ENCODE measurements at places on chromosomes 1 and 21.

DNA sequence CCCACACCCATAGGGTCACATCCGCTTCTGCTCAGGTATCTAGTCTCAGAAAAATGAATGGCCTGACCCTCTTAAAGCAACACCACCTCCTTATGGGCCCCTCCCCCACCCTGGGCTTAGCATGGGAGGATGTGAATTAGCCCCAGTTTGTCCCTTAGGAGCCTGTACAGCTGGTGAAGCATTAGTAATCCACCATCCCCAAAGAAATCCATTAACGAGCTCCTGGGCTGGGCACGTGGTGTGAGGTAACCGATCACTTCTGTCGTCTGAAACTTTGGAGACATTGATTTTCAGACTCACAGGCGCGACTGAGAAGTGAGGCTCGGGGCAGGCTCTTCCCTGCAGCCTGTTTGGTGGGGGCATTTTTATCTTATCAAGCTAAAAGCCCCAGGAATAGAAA, 10.5 kb downstream of the RASSF5 start:
- H3K4me3 ChIP-seq, result no peak overlapping the region
- no peaks in the 10 kb centered on the region for H3K36me3 ChIP-seq
- no peaks in the 10 kb centered on the region for H3K27me3 ChIP-seq
- H3K4me1 ChIP-seq, result no peaks in the 10 kb centered on the region

DNA sequence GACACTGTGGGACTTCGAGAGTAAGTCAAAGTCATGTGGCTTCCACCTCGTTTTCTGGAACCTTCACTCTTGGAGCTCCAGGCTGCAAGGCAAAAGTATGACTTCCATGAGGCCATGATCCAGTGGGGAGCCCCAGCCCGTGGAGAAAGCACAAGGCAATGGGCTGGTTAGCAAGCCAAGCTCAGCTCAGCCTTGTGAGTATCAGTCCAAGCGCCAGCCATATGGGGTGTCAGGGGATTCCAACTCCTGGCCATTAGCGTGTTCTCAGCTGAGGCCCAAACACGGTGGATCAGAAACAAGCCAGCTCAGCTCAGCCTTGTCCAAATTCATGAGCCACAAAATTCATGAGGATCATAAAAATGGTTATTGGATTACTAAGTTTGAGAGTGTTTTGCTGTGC, 261.0 kb downstream of the RHOU start:
- H3K4me3 ChIP-seq, result no peak overlapping the region
- no peaks in the 10 kb centered on the region for H3K27me3 ChIP-seq
- no peaks in the 10 kb centered on the region for H3K36me3 ChIP-seq

- no peaks in the 10 kb centered on the region for H3K4me1 ChIP-seq
- no peak overlapping the region for H3K4me3 ChIP-seq
- H3K27ac ChIP-seq, result no peak overlapping the region
- peaks cover 7% of the 10 kb centered on the region for H3K27me3 ChIP-seq
These were observed 47.5 kb downstream of the OLFML3 start for GRCh38 chr1:114026797-114027196.

- peaks cover 2% of the 10 kb centered on the region for H3K36me3 ChIP-seq
- DNase-seq, result no peak
- H3K27ac ChIP-seq, result no peak overlapping the region
- peaks cover 35% of the 10 kb centered on the region for H3K27me3 ChIP-seq
These were observed 172.2 kb upstream of the UBE2U start for GRCh38 chr1:64031236-64031635.

- no peak overlapping the region for H3K4me3 ChIP-seq
- DNase-seq, result no peak
- peaks cover 2% of the 10 kb centered on the region for H3K36me3 ChIP-seq
- H3K27ac ChIP-seq, result no peak overlapping the region
- H3K27me3 ChIP-seq, result peaks cover 24% of the 10 kb centered on the region
These were observed 43.5 kb upstream of the ADARB1 start for GRCh38 chr21:45030682-45031570.

- H3K4me3 ChIP-seq, result no peak overlapping the region
- peak overlapping the region; percentile 99 for H3K27ac ChIP-seq
- peaks cover 2% of the 10 kb centered on the region for H3K36me3 ChIP-seq
- no peak for DNase-seq
- peaks cover 26% of the 10 kb centered on the region for H3K4me1 ChIP-seq
These were observed 7.7 kb downstream of the AIM2 start for GRCh38 chr1:159068886-159069285.

DNA sequence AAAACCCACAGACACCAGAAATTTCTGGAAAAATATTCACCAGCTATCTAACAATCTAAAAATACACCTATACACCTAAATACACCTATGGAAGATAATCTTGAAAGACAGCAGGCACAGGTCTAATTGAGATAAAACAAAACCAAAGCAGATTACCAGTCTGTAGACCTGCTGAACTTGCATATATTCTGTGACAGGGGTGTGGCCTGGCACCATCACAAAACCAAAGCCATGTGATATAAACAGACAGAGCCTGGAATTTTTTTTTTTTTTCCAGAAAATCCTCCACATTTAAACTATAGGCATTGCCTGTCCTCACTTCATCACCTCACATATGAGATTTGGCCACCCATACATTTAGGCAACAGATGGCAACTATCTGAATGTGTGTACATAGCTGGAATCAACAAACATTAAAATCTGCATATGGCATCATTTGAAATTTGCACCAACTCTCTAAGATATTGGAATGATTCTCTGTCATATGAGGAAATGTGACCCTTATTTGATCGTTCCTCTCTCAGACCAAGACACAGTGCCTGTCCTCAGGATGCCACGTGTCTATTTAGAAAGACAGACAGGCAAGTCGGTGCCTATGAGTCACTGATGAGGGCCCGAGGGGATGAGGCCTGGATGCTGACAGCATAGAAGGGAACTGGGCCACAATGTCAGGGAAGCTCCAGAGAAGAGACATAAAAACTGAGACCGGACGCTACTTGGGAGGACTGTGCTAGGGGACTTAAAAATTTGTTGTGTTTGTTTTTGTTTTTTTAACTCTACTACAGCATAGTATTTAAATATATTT, 32.6 kb downstream of the NMNAT2 start:
- H3K27me3 ChIP-seq, result peaks cover 21% of the 10 kb centered on the region
- no peaks in the 10 kb centered on the region for H3K4me1 ChIP-seq
- H3K36me3 ChIP-seq, result no peaks in the 10 kb centered on the region
- DNase-seq, result no peak

- peak overlapping the region; percentile 88 for H3K4me3 ChIP-seq
- peak overlapping the region; percentile 98 for H3K27ac ChIP-seq
- peaks cover 55% of the 10 kb centered on the region for H3K4me1 ChIP-seq
- no peak for DNase-seq
These were observed 44.6 kb downstream of the CD247 start for GRCh38 chr1:167473761-167474160.

GRCh38 chr1:172939475-172939874, 111.3 kb downstream of the TNFSF18 start:
- H3K4me3 ChIP-seq, result no peak overlapping the region
- no peaks in the 10 kb centered on the region for H3K36me3 ChIP-seq
- H3K27me3 ChIP-seq, result no peaks in the 10 kb centered on the region
- DNase-seq, result no peak
- H3K27ac ChIP-seq, result no peak overlapping the region

DNA sequence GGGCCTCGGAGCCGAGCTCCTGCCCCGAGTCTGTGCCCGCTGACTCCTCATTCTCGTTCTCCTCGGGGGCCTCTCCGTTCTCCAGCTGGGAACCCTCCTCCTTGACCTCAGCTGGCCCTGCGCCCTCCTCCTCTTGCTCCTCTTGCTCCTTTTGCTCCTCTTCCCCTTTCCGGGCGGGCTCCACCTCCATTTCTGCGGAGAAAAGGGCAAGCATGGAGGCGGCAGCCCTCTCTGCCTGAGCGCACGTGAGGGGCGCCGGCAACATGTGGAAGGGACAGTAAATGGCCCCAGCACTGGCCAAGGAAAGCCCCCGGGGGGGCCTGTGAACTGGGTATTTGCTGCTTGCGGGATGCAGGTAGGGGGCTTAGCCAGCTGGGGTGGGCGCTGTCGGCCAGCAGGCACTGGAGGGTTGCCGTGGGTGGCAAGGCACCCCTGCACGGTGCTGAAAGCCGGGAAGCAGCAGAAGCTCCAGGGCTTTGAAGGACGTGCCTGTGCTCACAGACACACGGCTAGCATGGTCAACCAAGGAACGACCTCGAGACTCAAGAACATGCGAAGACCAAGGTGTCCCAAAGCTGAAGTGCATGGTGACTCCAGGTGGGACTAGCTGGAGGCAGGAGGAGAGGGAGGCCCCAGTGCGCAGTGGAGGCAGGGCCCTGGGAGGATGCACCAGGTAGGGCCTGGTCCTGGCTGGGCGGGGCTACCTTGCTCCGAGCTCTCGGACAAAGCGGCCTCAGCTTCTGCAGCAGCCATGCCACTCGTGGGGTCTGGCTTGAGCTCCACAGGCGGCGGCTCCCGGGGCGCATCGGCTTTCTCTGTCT, 30.7 kb downstream of the ZBTB17 start:
- peaks cover 5% of the 10 kb centered on the region for H3K36me3 ChIP-seq
- no peak overlapping the region for H3K4me3 ChIP-seq
- peaks cover 32% of the 10 kb centered on the region for H3K4me1 ChIP-seq
- H3K27ac ChIP-seq, result no peak overlapping the region

DNA sequence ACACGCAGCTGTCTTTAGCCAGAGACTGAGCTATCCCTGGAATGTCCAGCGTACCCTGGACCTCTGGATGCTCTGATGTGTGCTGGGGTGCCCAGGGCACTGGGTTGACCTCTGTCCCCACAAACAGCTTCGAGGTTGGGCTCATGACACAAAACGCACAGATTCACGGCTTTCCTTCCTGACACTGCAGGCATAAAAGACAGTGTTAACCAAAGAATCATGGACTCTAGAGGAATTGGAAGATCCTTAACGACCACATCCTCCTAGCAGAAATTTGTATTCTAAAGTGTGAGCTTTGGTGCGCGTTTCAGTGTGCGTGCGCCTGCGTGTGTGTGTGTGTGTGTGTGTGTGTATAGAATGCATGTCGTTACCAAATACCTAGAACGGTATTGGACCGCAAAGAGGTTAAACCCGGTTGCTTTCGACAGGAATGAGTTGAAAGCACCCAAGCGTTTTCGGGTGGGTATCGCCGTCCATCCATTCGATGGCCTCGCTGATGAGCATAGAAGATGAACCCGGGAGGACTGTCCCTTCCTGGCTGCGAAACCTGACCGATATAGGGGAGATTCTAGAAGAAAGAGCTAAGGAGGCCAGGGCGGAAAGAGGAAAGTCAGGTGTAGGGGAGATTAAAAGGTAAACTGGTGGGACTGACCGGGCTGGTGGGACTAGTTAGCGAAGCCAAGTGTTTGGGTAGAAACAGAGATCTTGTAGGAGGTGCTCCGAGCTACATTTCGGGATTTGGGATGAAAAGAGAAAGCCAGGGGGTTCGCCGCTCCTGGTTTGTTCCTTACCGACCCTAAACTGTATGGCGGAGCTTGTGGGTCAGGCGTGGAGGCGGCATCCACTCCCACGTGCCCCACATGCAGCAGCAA, 6.8 kb upstream of the LHX9 start:
- H3K4me3 ChIP-seq, result peak overlapping the region; percentile 84
- H3K36me3 ChIP-seq, result peaks cover 2% of the 10 kb centered on the region
- H3K4me1 ChIP-seq, result peaks cover 43% of the 10 kb centered on the region
- no peak for DNase-seq
- H3K27ac ChIP-seq, result peak overlapping the region; percentile 57

- H3K4me3 ChIP-seq, result no peak overlapping the region
- no peaks in the 10 kb centered on the region for H3K36me3 ChIP-seq
- no peak for DNase-seq
- H3K4me1 ChIP-seq, result no peaks in the 10 kb centered on the region
- H3K27me3 ChIP-seq, result no peaks in the 10 kb centered on the region
- no peak overlapping the region for H3K27ac ChIP-seq
These were observed 1288.6 kb upstream of the TMPRSS15 start for GRCh38 chr21:19692231-19692630.

DNA sequence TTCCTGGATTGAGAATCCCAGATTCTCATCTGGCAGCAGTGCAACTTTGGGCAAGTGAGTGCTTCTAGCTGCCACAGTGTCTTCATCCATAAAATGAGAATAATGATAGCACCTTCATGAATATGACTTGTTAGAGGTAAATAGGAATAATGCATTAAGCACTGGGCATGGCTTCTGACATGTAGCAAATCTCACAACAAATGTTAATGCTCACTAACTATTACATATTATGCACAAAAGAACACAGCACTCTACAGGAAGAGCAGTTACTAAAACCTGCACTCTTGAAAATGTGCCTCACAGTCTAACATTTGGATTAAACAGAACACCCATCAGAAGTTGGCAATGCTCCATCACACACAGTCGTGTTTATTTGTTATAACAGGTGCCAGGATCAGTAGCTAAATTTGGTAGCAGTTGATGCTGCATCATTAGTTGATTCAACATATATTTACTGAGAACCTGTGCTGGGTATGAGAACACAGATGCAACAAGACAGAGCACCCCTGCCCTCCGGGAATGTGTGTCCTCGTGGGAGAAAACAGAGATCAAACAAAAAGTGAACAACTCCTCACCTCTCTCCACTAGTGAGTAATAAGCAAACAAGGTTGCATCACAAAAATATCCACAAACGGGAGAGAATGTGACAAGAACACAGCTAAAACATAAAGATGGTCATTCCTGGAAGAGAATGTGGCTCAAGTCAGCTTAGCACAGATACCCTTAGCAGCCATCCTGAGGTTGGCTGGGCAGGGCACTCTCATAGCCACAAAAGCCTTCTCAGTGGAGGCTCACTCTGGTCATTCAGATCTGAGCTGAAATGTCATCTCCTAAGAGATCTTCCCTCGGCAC, 26.2 kb upstream of the LBR start:
- H3K4me1 ChIP-seq, result peaks cover 14% of the 10 kb centered on the region
- no peaks in the 10 kb centered on the region for H3K36me3 ChIP-seq
- H3K4me3 ChIP-seq, result no peak overlapping the region
- H3K27ac ChIP-seq, result no peak overlapping the region
- no peak for DNase-seq
- no peaks in the 10 kb centered on the region for H3K27me3 ChIP-seq

- no peaks in the 10 kb centered on the region for H3K27me3 ChIP-seq
- peaks cover 4% of the 10 kb centered on the region for H3K4me1 ChIP-seq
- no peak overlapping the region for H3K4me3 ChIP-seq
- no peak for DNase-seq
These were observed 43.3 kb downstream of the GPR88 start for GRCh38 chr1:100581096-100581705.

GRCh38 chr1:60697204-60697994, 385.0 kb upstream of the NFIA start:
- no peak overlapping the region for H3K27ac ChIP-seq
- no peaks in the 10 kb centered on the region for H3K27me3 ChIP-seq
- no peaks in the 10 kb centered on the region for H3K36me3 ChIP-seq
- no peak for DNase-seq
- no peaks in the 10 kb centered on the region for H3K4me1 ChIP-seq

GRCh38 chr1:85656256-85656655, 52.0 kb downstream of the ZNHIT6 start:
- peaks cover 13% of the 10 kb centered on the region for H3K36me3 ChIP-seq
- DNase-seq, result no peak
- no peak overlapping the region for H3K4me3 ChIP-seq

- no peaks in the 10 kb centered on the region for H3K36me3 ChIP-seq
- peaks cover 2% of the 10 kb centered on the region for H3K4me1 ChIP-seq
- no peak overlapping the region for H3K4me3 ChIP-seq
- no peaks in the 10 kb centered on the region for H3K27me3 ChIP-seq
- no peak for DNase-seq
These were observed 10.1 kb downstream of the EPHA2 start for GRCh38 chr1:16145662-16146278.

- H3K27me3 ChIP-seq, result peaks cover 8% of the 10 kb centered on the region
- peaks cover 2% of the 10 kb centered on the region for H3K4me1 ChIP-seq
- H3K36me3 ChIP-seq, result no peaks in the 10 kb centered on the region
- DNase-seq, result no peak
- H3K27ac ChIP-seq, result no peak overlapping the region
These were observed 63.9 kb upstream of the HSD17B7 start for GRCh38 chr1:162726555-162726954.

All from T-helper 17 cell (primary cell).